Activated T-cell treated with anti-CD3 and anti-CD28 coated beads, Interleukin-2, amount 50 U/mL, for 1 hour (primary cell): ENCODE measurements at places on chromosomes 12 and 14.

DNA sequence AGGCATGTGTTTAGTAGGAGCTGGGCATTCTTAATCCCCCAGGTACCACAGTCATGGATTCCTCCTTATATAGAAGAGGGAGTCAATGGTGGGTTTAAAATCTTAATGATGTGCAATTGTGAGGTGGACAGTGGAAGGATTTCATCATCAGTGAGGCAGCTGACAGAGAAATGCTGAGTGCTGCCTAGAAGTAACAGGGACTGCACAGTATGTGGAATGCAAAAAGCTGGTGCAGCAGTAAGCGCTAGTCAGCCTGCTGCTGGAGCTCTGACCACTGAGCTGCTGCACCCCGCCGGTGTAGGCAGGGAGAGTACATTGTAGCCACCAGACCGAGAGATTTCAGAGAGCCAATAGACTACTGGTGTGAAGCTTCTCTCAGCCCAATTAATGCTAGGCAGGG lies 80.5 kb upstream of the DACT1 start:
- DNase-seq, result no peak

- peak; percentile 20 for DNase-seq
These were observed 2.1 kb downstream of the LUM start for GRCh38 chr12:91109148-91109564.

GRCh38 chr12:68699486-68699885 lies 12.7 kb downstream of the NUP107 start:
- DNase-seq, result no peak

DNA sequence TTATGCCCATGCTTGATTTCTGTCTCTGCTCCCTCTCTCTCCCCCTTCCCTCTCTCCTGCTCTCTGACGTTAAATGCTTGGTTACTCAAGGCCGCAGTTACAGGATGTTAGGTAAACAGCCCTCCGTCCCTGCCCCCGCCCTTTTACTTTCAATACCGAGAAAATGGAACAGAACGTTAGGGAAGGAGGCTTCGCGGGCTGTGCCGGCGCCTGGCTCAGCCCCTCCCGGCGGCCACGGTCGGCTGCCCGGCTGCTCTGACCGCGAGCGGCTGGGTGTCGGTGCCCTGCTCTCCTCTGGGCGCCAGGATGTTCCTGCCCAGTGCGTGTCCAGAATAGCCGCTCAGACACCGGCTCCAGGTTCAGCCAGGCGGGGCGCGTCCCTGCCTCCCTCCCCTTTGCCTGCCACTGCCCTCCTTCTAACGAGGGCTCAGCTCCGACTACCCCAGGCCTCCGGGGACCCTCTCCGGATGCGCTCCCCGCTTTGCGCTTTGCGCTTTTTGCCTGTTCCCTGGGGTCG lies 166.1 kb downstream of the ADCK1 start:
- DNase-seq, result no peak

DNA sequence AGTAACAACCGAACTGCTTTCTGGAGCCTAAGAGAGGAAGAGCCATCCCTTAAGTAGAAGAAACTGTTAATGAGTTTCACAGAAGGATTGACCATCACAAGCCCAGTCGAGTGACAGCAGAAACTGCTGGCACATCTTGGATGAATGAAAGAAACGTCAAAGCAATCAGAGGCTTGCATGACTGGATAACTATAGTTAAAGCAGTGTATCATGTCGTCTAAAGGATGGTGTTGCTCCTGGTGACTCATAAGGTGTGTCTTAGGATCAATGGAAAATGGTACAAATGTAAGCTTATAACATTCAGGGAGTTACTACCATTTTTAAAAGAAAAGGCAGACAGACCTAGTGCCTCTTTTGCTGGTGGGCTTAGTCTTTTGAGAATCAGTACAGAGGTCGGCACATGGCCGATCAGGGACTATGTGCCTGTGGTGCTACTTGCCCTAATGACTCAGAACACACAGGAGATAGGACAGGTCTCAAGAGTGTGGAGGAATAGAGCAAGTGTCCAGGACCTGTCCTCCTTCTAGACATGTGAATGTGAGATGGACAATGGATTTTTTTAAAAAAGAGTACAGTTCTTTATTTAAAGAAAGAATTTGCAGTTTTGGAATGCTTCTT lies 55.7 kb downstream of the TMX1 start:
- no peak for DNase-seq

DNA sequence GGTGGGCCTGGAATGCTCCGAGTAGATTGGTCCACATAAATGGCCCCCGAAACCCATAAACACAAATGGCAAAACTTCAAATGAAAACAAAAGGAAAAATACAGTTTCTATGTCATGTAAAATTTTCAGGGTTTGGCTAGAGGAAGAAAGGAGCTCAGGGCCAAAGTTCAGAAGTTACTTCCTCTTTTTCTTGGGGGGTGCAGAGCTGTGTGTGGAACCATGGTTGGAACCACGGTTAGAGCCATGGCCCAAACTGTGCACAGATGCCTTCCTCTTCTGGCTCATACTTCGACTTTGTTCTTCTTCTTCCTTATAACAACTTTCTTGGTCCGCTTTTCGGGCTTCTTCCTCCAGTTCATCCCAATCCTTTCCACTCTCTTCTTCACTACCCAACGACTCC lies 51.7 kb downstream of the MGST1 start:
- no peak for DNase-seq

- no peak for DNase-seq
These were observed 4.1 kb upstream of the WIF1 start for GRCh38 chr12:65125247-65125646.

DNA sequence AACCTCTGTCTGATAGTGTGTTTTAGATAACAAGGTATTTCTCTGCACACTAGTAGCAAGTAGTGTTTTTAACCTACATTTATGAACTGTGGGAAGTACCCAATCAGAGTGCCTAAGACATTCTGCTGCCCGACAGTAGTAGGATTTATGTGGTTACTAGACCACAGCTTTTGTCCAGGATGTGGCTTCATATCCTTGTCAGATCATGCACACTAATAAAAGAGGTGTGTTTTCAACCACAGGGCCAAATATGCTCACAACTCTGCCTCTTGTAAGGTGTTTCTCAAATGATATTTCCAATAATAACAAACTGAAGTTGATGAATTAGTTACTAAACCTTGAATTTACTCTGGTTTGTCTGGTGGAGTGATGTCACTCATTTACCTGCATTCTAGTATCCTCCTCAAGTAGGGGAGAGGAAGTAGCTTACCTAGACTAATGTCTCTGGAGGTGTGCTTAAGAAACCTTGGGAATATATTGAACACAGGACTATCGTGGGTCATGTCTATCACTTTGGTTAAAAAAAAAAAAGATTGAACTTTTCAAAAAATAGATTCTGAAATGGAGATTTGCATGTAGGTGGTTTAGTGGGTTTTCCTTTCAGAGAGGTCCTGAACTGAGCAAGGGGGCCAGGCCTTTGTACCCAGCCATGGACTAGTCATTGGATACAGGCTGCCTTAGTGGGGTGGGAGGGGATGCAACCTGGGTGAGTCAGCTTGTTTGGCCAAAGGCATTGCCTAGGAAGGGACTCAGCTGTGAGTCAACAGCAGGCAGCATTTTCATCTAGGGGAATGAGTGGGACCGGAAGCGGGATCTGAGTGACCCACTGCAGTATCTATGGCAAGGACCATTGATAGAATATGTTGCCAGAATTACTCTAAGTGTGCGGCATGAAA lies 14.1 kb downstream of the FBXW8 start:
- DNase-seq, result no peak
